Activated T-helper 2 cell treated with anti-CD3 and anti-CD28 coated beads, Interferon-gamma antibody, Interleukin-2, Interleukin-4, amounts not matched to agents 10 μg/mL and 5 μg/mL and 100 μg/mL, durations not matched to agents 14 hours and 24 hours and 36 hours (primary cell): ENCODE measurements at places on chromosomes 6 and 20. TPM values are rescaled to one million over a fixed set of nuclear protein-coding genes. Genes with fewer than 3 reads are reported as not detected.

Gene ERVFRD-1
- total RNA-seq: not detected in 2 replicates

- no peak overlapping the region for H3K27ac ChIP-seq
- H3K27me3 ChIP-seq: peaks cover 46% of the 10 kb centered on the region
- no peak overlapping the region for H3K4me3 ChIP-seq
- no peak for DNase-seq
Measured at GRCh38 chr6:169799474-169799926, 48.1 kb downstream of the ERMARD start.

- peaks cover 11% of the 10 kb centered on the region for H3K36me3 ChIP-seq
- no peak overlapping the region for H3K27ac ChIP-seq
- peaks cover 11% of the 10 kb centered on the region for H3K4me1 ChIP-seq
- no peak for DNase-seq
Measured at GRCh38 chr6:107106165-107106564, 9.2 kb downstream of the BEND3 start.

DNA sequence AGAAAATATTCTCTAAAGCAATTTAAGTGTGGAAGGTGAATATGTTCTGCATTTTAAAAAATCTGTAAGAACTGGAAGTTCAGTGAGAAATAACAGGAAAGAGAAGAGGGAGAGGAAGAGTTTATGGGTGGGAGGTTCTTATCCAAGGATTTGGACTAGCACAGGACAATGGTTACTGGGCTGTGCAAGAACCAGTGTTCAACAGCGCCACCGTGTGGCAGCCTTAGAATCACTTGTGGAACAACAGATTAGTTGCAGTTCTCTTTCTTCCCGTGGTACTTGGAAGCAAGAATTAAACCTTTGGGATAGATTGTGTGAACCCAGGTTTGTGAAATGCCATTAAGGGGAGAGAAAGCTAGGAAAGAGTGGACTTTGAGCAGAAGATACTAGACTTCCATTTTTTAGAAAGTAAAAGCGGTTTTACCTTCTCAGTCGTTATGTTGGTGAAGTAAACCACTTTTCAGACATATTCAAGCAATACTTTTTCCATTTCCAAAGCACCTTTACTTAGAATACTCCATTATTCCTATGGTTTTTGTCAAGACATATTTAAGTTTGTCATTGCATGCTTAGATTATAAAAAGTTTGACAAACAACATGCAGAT lies 436.7 kb downstream of the RNF144B start:
- H3K36me3 ChIP-seq: no peaks in the 10 kb centered on the region
- DNase-seq: no peak
- H3K4me1 ChIP-seq: no peaks in the 10 kb centered on the region
- H3K27ac ChIP-seq: no peak overlapping the region
- no peak overlapping the region for H3K4me3 ChIP-seq
